ENCODE measurements at places on chromosomes 5 and 9.
A peak's percentile ranks its signal among the peaks of the same experiment; 100 is the strongest.

- H3K36me3 ChIP-seq = no peaks in the 10 kb centered on the region
- DNase-seq = peak; percentile 6
- H3K27ac ChIP-seq = no peak overlapping the region
- H3K27me3 ChIP-seq = no peaks in the 10 kb centered on the region
- H3K4me1 ChIP-seq = no peaks in the 10 kb centered on the region
These were observed 126.0 kb upstream of the IL12B start for GRCh38 chr5:159456261-159456660.

- no peak overlapping the region for H3K27ac ChIP-seq
- H3K4me1 ChIP-seq = no peaks in the 10 kb centered on the region
- DNase-seq = no peak
- no peak overlapping the region for H3K4me3 ChIP-seq
These were observed 78.0 kb downstream of the WNK2 start for GRCh38 chr9:93261735-93262523.

DNA sequence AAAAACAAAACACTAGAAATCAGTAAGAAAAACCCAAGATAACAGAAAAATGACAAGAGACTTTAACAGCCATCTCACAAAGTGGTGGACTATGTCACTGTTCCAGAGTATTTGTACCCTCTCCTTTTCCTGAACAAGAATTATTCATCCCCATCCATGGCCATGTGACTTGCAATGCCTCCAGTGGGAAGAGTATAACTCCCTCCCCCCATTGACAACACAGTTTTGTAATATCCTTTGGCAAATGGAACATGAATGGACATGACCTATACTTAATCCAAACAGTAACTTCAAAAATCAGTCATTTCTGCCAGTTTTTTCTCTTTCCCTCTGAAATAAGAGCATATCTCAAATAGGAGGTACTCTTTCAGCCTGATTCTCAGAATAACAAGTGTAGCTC is 33.9 kb downstream of the PTBP3 start:
- no peaks in the 10 kb centered on the region for H3K27me3 ChIP-seq
- H3K27ac ChIP-seq = no peak overlapping the region
- H3K4me1 ChIP-seq = peaks cover 18% of the 10 kb centered on the region
- no peak for DNase-seq

DNA sequence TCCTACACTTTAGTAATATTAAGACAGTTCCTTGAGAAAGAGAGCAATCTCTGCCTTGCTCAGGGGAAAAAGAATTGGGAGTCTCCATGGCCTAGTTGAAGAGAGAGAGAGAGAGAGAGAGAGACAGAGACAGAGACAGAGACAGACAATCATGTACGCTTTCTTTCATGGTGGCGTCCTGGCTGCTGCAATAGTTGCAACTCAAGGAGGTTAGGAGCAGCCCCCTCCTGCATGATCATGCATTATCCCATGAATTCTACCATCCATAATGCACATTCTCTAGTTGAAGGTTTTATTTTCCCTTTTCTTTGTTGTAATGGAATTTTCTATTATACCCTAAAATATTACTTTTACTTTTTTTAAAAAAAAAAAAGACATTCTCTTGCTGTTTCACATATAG is 50.7 kb downstream of the PPP2R2B start:
- no peaks in the 10 kb centered on the region for H3K27me3 ChIP-seq
- H3K27ac ChIP-seq = no peak overlapping the region
- no peaks in the 10 kb centered on the region for H3K36me3 ChIP-seq
- no peaks in the 10 kb centered on the region for H3K4me1 ChIP-seq
- DNase-seq = no peak

DNA sequence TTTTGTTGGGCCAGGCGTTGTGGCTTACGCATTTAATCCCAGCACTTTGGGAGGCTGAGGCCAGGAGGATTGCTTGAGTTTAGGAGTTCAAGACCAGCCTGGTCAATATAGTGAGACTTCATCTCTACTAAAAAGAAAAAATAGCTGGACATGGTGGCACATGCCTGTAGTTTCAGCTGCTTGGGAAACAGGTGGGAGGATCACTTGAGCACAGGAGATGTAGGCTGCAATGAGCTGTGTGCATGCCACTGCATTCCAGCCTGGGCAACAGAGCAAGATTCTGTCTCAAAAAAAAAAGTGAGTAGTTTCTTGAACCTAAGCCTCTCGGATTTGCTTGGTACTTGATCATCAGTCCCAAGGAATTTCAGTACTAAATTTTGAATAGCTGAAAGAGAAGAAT is 26.9 kb downstream of the G3BP1 start:
- H3K27me3 ChIP-seq = no peaks in the 10 kb centered on the region
- no peak overlapping the region for H3K4me3 ChIP-seq
- peaks cover 98% of the 10 kb centered on the region for H3K36me3 ChIP-seq
- DNase-seq = no peak
- no peaks in the 10 kb centered on the region for H3K4me1 ChIP-seq

- H3K4me3 ChIP-seq = no peak overlapping the region
- H3K27ac ChIP-seq = no peak overlapping the region
- H3K27me3 ChIP-seq = no peaks in the 10 kb centered on the region
- no peaks in the 10 kb centered on the region for H3K36me3 ChIP-seq
- peaks cover 8% of the 10 kb centered on the region for H3K4me1 ChIP-seq
- DNase-seq = no peak
These were observed 9.2 kb upstream of the GRHPR start for GRCh38 chr9:37413311-37413710.

DNA sequence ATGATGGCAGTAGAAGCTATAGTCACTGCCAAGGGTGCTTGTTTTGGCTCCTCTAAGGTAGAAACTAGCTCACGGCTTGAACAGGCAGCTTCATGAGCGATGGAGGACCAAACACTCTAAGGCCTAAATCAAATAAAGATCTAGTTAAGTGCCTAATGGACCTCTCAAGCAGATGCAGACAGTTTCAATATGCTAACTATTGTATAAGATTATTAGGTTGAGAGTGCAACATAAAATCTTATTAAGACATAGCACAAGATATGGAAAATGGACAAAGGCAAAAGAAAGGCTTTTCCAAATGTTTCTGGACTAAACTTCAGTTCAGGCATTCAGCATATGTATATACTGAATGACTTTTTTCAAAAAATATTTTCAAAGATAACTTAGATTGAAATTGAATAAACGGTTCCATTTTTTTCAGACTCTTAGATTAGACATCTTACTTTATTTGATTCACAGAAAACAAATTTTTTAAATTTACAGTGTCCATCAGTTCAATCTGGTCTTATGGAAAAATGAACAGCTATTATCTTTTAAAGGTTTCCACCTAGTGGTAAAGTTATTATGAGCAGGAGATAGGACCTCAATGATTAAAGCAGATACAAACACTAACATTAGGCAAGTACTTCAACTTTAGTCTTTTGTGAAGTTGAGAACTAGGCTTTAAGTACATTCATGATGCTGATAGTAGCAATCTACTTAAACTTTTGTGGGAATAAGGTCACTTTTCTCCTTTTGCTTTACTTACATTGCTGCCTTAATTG is 1167.7 kb downstream of the MAT2B start:
- DNase-seq = no peak
- no peak overlapping the region for H3K27ac ChIP-seq
- no peaks in the 10 kb centered on the region for H3K27me3 ChIP-seq
- H3K4me3 ChIP-seq = no peak overlapping the region

All from vagina (tissue), 2 donors.